CD4-positive, alpha-beta memory T cell (primary cell): ENCODE measurements at places on chromosomes 3 and 15.

DNA sequence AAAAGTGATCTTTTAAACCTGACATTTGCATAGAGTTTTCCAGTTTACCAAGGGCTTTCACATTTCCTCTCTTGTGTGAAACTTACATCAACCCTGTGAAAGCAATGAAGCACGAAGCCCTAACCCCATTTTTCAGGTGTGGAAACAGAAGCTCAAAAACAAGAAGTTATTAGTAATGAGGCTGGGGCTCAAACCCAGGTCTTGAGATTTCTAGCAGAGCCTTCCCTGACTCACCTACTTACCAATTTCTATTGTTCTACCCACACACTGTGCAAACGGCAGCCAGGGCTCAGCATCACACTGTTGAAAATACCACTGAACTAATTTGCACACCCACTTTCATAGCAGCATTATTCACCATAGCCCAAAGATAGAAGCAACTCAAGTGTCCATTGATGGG is 117.8 kb upstream of the IGF1R start:
- no peak overlapping the region for H3K4me3 ChIP-seq
- no peaks in the 10 kb centered on the region for H3K4me1 ChIP-seq
- DNase-seq, result no peak
- no peaks in the 10 kb centered on the region for H3K27me3 ChIP-seq
- H3K27ac ChIP-seq, result no peak overlapping the region

DNA sequence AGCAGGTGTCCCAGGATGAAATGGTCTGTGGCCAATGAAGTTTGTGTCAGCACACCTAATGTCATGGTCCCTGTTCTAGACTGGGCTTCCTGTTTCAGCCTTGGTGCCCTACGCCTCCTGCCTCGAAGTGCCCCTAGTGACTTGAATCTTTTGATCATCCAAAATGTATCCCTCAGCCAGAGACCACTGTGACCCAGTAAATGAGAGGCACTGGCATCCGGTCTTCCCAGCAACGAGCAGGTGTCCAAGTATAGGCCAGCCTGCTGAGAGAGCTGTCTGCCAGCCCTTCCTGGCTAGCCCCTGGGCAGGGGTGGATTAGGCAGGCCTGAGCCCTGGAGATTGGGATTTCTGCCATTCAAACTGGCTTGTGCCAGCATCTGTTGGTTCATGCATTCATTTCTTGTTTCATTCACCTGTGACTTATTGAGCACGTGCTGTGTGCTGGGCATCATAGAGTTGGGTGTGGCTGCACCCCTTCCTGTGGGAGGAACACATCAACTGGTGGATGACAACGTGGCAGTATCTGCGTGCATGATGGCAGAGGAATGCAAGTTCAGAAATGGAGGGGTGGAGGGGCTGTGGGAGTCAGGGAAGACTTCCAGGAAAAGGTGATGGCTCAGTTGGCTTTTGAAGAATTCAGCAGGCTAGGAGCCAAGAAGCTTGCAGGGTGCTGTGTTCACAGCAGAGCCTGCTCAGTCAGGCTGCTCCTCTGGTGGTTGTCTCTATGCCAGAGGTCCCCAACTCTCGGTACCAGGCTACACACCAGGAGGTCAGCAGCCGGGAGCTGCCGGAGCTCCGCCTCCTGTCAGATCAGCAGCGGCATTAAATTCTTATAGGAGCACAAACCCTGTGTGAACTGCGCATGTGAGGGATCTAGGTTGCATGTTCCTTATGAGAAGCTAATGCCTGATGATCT is 21.6 kb downstream of the ESYT3 start:
- H3K4me1 ChIP-seq, result peaks cover 7% of the 10 kb centered on the region
- no peak for DNase-seq

GRCh38 chr3:24318677-24319287 is 175.9 kb downstream of the THRB start:
- DNase-seq, result no peak
- no peaks in the 10 kb centered on the region for H3K4me1 ChIP-seq
- no peaks in the 10 kb centered on the region for H3K36me3 ChIP-seq
- H3K4me3 ChIP-seq, result no peak overlapping the region
- H3K27me3 ChIP-seq, result no peaks in the 10 kb centered on the region

DNA sequence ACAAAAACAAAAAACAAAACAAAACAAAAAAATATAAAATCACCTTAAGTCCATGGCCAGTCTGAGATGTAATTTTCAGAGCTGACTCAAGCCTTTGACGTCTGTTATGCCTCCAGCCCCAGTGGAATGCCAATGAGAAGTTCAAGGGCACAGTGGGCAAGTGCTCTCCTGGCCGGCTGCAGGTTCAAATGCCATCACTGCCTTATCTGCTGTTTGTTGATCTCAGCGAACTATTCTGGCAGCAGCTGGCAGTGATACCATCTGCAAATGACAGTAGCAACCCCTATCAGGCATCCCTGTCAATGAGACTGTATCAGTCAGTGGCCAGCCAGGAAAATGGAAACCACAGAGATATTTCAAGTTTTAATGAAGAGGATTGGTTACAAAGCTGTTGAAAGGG is 10.8 kb upstream of the PDE8A start:
- no peaks in the 10 kb centered on the region for H3K36me3 ChIP-seq
- DNase-seq, result no peak
- H3K4me1 ChIP-seq, result no peaks in the 10 kb centered on the region

GRCh38 chr3:155252021-155252420 is 41.5 kb downstream of the STRIT1 start:
- no peak overlapping the region for H3K27ac ChIP-seq
- no peak for DNase-seq
- no peaks in the 10 kb centered on the region for H3K27me3 ChIP-seq
- no peaks in the 10 kb centered on the region for H3K4me1 ChIP-seq

- peaks cover 7% of the 10 kb centered on the region for H3K4me1 ChIP-seq
- no peaks in the 10 kb centered on the region for H3K36me3 ChIP-seq
- DNase-seq, result no peak
- H3K27me3 ChIP-seq, result no peaks in the 10 kb centered on the region
Observed at GRCh38 chr15:66364944-66365528, 8.6 kb upstream of the TIPIN start.
